ENCODE measurements at places on chromosomes 6 and 20. TPM values are rescaled to one million over a fixed set of nuclear protein-coding genes. Genes with fewer than 3 reads are reported as not detected.

DNA sequence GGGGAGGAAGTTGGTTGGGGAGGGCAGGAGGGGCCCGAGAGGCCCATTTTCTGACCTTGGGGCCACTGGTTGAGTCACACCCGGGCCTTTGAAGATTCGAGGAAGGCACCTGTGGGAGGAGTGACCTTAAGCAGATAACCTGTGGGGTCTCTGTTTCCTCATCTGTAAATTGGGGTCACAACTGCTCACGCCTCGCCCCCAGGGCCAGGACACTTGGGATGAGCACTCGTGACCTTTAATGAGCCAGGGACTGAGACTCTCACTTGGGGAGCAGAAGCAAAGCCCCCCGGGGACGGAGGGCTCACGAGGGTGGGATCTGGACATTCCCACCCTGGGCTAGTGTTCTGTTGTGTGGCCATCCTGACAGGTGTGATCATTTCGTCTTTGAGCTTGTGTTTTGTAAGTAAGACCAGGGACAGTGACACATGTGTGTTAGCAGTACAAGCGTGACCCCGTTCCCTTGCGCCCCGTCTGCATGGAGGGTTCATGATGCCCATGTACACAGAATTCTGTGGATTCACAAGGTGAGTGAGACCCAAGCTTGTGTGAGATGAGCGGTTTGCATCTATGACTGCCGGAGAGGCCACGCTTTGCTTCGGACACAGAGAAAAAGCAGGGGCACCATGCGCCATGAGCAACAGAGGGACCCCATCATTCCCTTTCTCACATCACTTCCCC is 79.3 kb upstream of the PMEPA1 start:
- no peak for DNase-seq

- DNase-seq = no peak
These were observed 317.5 kb downstream of the HIVEP2 start for GRCh38 chr6:142627474-142627873.

GRCh38 chr6:159343709-159344108 is 174.5 kb downstream of the FNDC1 start:
- DNase-seq = no peak

GRCh38 chr6:158422629-158423238 is 110.5 kb downstream of the TULP4 start:
- no peak for DNase-seq

DNA sequence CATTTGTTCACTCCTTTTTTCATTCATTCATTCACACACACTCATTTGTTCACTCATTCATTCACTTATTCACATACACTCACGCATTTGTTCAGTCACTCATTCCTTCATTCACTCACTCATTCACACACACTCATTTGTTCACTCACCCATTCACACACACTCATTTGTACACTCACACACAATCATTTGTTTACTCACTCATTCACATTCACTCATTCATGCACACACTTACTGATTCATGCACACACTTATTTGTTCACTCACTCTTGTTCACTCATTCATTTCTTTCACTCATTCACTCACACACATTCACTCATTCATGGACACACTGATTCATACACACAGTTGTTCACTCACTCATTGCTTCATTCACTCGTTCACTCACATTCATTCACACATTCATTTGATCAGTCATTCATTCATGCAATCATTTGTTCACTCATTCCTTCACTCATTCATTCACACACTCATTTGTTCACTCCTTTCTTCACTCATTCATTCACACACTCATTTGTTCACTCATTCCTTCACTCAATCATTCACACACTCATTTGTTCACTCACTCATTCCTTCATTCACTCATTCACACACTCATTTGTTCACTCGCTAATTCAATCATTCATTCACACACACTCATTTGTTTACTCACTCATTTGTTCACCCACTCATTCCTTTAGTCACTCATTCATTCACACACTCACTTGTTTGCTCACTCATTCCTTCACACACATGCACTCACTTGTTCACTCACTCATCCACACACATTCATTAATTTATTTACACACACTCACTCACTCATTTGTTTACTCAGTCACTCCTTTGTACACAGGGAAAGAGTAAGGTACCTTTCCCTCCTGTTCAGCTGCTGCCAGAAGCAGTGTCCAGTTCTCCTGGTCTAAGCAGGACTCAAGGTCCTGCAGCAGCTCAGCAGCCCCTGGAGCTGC is 50.7 kb upstream of the BHLHE23 start:
- no peak for DNase-seq

The OVOL2 gene
- 4.1 TPM for polyA plus RNA-seq

DNA sequence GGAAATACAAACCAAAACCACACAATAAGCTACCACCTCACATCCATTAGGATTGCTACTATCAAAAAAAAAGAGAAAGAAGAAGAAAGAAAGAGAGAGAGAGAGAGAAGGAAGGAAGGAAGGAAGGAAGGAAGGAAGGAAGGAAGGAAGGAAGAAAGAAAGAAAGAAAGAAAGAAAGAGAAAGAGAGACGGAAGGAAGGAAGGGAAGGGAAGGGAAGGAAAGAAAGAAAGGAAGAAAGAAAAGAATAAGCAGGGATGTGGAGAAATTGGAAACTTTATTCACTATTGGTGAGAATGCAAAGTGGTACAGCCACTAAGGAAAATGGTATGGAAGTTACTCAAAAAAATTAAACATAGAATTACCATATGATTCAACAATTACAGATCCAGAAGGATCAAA is 159.9 kb downstream of the ID4 start:
- no peak for DNase-seq

The SLC25A27 gene
- polyA plus RNA-seq = 19.1 TPM

DNA sequence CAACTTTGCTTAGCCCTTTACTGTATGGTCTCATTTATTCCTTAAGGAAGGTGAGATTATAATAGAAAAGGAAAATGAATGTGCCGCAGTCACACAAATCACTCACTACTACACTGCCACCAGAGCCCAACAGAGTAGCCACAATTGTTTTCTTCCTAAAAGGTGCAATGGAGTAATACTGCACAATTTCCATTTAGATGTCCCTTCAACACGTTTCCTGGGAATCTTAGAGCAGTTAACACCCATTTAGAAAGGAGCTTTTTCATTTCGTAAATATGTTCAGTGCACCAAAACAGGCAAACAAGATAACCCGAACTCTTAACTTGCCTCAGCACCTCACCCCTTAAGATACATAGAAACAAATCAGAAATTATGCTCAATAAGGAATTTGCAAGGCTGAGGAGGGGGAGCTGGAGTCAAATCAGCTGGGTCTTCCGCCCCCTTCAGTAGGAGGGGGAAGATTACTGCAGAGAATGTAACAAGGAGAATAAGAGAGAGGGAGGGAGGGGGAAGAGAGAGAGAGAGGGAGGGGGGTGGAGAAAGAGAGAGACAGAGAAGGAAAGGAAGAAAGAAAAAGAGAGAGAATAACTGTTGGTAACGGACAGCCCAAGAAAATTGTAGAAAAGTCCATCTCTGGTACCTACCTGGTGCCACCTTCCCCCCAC is 155.5 kb downstream of the BCAS1 start:
- peak; percentile 78 for DNase-seq

GRCh38 chr20:44448753-44449546 is 26.7 kb upstream of the TTPAL start:
- DNase-seq = no peak

The TRIM40 gene
- not detected for polyA plus RNA-seq

- no peak for DNase-seq
These were observed 18.3 kb upstream of the CITED2 start for GRCh38 chr6:139392794-139393193.

GRCh38 chr6:127077886-127078285 is 40.6 kb upstream of the RSPO3 start:
- DNase-seq = no peak

The NKX2-4 gene
- not detected for polyA plus RNA-seq

The PIGU gene
- polyA plus RNA-seq = 42.0 TPM

The DDO gene
- 13.4 TPM for polyA plus RNA-seq

GRCh38 chr6:72649032-72649984 is 27.4 kb downstream of the KCNQ5 start:
- DNase-seq = no peak

DNA sequence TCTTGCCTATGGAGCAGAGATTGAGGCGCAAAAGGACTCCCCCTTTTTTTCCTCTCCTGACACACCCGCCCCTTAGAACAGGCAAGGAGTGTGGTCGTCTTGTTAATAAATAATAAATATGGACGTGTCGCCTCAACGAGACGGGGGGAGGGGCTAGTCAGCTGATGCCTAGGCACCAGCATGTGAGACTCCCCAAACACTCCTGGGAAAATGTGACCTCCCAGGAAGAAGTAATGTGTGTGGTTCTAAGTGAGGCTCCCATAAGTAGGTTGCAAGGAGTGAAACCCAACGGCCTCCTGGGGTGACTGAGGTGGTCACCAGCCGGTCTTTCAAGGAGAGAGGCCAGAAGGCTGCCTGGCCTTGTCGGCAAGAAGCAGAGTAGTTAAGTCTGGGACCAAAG is 1.1 kb upstream of the FAXC start:
- DNase-seq = peak; percentile 52

GRCh38 chr20:49690899-49691620 is 22.6 kb downstream of the B4GALT5 start:
- DNase-seq = no peak

DNA sequence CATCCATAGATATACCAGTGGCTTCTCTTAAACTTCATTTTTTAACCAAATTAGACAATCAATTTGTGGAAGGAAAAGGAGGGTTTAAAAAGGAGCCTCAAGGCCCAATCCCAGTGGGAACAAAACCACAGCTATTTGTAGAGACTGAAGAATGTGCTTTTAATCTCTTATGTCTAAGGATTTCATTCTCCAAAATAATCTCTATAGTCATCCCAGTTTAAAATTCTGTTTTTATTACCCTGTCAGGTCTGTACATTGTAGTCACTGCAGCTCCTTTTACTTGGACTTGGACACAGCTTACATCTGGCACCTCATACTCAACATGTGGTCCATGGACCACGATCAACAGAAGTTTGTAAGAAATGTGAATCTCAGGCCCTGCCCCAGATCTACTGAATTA is 152.1 kb upstream of the STMND1 start:
- no peak for DNase-seq

The ZNF165 gene
- 3.0 TPM for polyA plus RNA-seq

- DNase-seq = no peak
These were observed 199.8 kb downstream of the PLCB1 start for GRCh38 chr20:8331740-8332412.

- no peak for DNase-seq
These were observed 517.0 kb downstream of the BTBD3 start for GRCh38 chr20:12434672-12435071.

- no peak for DNase-seq
These were observed 107.2 kb downstream of the TOX2 start for GRCh38 chr20:44021900-44022299.

The CCN6 gene
- 8.4 TPM for polyA plus RNA-seq

DNA sequence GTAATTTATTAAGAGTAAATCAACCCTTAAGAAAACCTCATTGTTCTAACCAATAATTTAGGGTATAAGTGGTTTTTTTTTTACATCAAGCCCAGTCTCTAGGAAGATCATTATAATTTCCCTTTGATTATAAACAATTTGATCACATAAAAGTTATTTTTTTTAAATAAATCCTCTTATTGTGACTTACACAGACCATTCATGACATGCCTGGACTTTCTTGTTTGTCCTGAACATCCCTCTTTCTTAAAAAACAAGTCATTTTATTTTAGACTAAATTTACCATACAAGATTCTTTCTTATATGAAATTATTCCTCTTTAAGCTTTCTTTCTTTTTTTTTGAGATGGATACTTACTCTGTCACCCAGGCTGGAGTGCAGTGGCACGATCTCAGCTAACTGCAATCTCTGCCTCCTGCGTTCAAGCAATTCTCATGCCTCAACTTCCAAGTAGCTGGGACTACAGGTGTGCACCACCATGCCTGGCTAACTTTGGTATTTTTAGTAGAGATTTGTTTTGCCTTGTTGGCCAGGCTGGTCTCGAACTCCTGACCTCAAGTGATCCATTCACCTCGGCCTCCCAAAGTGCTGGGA is 53.6 kb upstream of the AGPAT4 start:
- no peak for DNase-seq

GRCh38 chr6:121809211-121809610 is 373.8 kb downstream of the GJA1 start:
- DNase-seq = no peak

GRCh38 chr6:30896541-30896940 is 11.5 kb upstream of the GTF2H4 start:
- DNase-seq = no peak

DNA sequence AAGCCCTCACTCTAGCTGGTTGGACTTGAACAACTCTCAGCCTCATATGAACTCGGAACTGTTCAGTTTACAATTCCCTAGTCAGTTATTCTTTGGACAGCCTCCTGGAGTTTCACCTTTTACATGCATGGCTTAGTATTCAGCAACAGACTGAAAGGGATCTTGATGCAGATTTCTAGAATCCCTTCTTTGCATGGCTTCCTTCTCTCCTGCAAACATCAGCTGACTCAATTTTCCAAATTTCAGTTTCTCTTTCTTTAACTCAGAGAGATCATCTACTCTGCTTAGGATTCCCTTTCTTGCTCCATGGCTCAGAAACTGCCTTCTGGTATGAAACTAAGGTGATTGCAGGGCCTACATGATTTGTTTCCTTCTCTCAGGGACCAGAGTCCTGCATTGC is 99.6 kb downstream of the CEP57L1 start:
- DNase-seq = peak; percentile 30

The TFAP2C gene
- polyA plus RNA-seq = 0.65 TPM

The VIP gene
- 1.4 TPM for polyA plus RNA-seq

DNA sequence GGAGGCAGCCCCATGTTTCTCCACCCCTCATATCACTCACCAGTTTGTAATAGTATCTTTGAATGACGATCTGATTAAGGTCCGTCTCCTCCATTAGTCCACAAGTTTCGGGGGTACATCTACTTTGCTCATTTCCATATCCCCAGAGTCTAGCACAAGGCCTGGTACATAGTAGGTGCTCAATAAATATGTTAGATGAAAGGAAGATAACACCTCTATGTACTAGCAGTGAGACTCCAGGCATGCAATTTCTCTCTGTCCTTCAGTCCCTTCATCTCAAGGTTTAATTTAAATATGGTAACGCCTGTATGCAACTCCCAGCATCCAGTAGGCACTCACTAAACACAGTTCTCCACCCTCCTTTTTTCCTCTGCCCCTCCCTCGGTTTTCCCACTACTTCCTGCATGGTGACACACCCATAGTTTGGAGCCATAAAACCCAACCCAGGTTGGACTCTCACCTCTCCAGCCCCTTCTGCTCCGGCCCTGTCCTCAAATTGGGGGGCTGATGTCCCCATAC is 461 bp upstream of the HNF4A start:
- DNase-seq = no peak

The POPDC3 gene
- not detected for polyA plus RNA-seq

All from kidney (tissue), 22 donors.